SIG-M5 (cell line): ENCODE measurements at places on chromosomes 5 and 9.

GRCh38 chr5:59351076-59351794 lies 542.3 kb downstream of the PDE4D start:
- DNase-seq = no peak

DNA sequence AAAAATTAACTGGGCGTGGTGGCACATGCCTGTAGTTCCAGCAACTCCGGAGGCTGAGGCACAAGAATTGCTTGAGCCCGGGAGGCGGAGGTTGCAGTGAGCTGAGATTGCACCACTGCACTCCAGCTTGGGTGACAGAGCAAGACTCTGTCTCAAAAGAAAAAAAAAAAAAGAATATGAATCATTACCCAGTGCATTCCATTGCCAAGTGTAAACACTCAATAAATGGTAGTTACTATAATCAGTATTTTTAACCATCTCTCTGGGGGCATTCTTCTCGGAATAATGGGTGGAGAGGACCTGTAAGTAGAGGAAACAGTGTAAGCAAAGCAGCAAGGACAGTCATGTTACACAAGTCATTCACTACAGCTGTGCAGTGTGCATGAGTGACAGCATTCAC lies 13.8 kb upstream of the RANBP17 start:
- DNase-seq = no peak

DNA sequence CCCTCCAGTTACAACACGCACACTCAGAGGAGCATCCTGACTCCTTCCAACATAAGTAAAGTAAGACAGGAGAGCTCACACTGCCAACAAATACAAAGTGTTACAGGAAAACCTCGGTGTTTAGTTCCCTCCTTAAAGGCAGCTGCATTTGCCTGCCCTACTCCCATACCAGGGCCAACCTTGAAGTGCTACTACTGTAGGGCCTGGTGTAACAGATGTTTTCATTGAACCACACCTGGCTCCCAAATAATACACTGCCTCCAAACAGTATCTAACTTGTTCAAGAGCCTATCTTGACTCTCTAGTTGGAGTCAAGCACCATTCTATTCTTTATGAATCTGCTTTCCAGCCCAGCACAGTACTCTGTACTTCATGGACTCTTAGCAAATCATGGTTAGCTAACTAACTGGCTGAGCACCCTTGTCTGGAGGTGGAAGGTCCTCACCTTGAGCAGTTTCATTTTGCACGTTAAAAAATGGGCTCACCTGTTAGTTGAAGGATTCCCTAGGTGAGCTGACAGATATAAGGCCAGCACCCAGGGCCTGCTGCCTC lies 34.6 kb downstream of the TTC39B start:
- no peak for DNase-seq

DNA sequence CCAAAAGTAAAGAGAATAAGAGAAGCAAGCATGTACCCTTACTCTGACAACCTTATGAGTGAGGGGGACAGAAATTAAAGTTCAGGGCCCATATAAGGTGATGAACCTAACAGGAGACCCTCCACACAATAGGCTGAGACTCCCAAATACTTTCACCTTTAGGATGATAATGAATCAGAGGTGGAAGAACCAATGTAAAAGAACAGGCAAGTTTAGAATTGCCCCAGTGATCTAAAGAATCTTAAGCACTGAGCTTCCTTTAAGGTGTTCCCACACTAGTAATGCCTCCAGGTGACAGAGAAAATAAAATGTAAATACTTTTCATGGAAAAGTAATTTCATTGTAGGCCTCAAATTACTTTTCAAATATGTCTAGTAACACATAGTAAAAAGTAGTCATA lies 8.2 kb upstream of the FAM151B start:
- DNase-seq = no peak

GRCh38 chr9:108696156-108696555 lies 159.6 kb downstream of the ACTL7B start:
- DNase-seq = no peak

GRCh38 chr9:16950051-16950450 lies 79.6 kb upstream of the BNC2 start:
- DNase-seq = no peak

GRCh38 chr5:82106207-82106606 lies 134.4 kb downstream of the ATG10 start:
- no peak for DNase-seq

- no peak for DNase-seq
Measured at GRCh38 chr5:102223542-102224477, 72.3 kb downstream of the SLCO4C1 start.

- DNase-seq = no peak
Measured at GRCh38 chr5:33887268-33887667, 4.5 kb downstream of the ADAMTS12 start.

DNA sequence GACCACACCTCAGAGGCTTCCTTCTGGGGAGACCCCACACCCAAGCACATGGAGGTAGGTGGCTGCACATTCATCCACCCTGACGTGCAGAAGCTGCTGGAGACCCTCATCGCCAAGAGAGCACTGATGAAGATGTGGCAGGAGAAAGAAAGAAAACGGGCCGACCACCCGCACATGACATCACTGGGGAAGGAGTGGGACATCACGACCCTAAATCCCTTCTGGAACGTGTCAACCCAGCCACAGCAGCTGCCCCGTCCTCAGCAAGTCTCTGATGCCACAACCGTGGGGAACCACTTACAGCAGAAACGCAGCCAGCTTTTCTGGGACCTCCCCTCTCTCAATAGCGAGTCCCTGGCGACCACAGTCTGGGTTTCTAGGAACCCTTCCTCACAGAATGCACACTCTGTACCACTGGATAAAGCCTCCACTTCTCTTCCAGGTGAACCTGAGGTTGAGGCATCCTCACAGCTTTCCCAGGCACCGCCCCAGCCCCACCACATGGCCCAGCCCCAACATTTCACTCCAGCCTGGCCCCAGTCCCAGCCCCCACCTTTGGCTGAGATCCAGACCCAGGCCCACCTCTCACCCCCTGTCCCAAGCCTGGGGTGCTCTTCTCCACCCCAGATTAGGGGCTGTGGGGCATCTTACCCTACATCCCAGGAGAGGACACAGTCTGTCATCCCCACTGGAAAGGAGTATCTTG lies 3.0 kb downstream of the SPATA31E1 start:
- no peak for DNase-seq

DNA sequence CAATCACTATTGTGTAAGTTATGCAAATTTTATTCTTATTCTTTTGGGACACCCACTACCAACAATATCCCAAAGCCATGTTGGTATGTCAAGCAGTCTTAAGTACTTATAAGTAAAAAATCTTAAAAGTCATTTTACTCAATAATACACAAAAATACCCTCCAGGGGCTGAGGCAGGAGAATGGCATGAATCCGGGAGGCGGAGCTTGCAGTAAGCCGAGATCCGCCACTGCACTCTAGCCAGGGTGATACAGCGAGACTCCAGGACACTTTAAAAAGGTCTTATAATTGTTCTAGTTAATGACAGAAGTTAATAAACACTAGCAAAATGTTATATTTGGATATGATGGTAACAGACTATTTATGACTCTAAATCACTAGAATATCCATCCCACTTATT lies 16.8 kb downstream of the CLINT1 start:
- no peak for DNase-seq

DNA sequence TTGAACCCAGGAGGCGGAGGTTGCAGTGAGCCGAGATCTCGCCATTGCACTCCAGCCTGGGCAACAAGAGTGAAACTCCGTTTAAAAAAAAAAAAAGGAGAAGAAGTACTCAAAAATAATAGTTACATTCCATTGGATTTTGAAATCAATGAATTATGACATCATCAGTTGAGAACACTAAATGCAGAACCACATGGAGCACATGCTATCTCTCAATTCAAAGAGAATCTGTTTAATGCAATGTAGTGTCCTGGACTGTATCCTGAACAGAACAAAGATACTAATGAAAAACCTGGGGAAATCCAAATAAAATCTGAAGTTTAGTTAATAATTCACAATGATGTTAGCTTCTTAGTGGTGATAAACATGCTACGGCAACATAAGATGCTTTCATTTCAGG lies 20.3 kb downstream of the CDC14B start:
- no peak for DNase-seq

DNA sequence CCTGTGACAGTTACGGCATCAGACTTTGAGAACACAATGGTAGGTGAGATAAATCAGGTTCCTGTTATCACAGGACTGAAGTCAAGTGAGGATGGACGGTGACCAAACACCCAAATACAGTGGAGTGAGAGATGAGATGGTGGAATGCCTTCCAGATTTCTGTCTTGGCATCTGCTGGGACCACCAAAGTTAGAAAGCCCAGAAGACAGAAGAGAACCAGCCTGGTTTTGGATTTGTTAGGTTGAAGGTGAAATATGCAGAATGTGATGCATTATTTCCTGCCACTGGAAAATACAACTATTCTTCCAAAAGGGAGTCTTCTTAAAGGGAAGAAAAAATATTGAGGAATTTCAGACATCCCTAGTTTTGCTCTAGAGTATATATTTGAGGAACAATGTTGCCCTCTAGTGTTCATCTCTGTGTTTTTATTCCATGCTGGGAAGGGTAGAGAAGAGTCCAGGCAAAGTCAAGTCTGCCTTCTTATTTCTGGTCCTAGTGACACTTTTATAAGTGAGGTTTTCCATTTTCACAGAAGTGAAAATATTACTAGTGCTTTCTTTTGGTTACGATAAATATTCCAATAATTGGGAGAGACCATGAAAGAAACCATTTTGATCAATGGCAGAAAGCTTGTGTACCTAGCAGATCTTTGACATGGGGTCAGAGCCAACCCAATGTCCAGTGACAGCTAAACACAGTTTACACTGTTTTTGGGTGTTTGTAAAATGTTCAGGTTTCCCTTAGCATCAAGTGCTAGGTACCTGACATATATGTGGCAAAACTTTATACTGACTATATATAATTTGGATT lies 142.3 kb upstream of the ANKH start:
- DNase-seq = no peak

- no peak for DNase-seq
Measured at GRCh38 chr5:69268899-69269298, 34.2 kb downstream of the CDK7 start.

GRCh38 chr9:95481000-95481399 lies 35.8 kb downstream of the PTCH1 start:
- DNase-seq = no peak

- no peak for DNase-seq
Measured at GRCh38 chr9:38046661-38047300, 22.2 kb downstream of the SHB start.

GRCh38 chr5:132526974-132527564 lies 16.3 kb downstream of the IL5 start:
- no peak for DNase-seq

GRCh38 chr5:62284946-62285891 lies 20.8 kb upstream of the KIF2A start:
- DNase-seq = no peak

DNA sequence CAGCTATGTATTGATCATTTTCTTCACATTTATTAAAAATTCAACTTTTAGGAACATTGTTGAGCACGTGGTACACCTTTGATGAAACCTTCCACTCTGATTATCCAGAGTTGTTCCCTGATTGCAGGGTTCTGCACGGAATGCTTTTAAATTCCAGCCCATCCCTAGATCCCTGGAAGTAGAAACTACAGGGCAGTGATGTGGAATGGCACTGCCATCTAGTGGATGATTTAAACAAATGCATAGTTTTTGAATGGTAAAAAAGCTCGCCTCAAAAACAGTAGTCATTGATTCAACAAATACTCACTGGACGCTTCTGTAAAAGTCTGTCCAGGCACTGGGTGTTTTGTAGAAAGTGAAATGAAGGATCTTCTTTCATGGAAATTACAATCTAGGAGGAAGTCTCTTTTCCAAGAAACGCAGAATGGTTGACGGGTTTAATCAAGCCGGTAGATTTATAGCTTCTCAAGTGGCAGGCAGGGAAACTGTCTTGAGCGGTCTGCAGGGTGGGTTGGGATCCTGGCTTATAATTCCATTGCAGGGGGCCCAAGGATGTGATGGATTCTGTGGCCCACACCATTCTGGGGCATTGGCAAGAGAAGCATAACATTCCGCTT lies 118.4 kb downstream of the ARHGAP26 start:
- DNase-seq = no peak

- DNase-seq = no peak
Measured at GRCh38 chr5:105903069-105903468, 1767.7 kb downstream of the EFNA5 start.

- DNase-seq = no peak
Measured at GRCh38 chr9:108903420-108904103, 30.4 kb downstream of the ELP1 start.

GRCh38 chr5:2207416-2208238 lies 324.9 kb upstream of the IRX4 start:
- no peak for DNase-seq

DNA sequence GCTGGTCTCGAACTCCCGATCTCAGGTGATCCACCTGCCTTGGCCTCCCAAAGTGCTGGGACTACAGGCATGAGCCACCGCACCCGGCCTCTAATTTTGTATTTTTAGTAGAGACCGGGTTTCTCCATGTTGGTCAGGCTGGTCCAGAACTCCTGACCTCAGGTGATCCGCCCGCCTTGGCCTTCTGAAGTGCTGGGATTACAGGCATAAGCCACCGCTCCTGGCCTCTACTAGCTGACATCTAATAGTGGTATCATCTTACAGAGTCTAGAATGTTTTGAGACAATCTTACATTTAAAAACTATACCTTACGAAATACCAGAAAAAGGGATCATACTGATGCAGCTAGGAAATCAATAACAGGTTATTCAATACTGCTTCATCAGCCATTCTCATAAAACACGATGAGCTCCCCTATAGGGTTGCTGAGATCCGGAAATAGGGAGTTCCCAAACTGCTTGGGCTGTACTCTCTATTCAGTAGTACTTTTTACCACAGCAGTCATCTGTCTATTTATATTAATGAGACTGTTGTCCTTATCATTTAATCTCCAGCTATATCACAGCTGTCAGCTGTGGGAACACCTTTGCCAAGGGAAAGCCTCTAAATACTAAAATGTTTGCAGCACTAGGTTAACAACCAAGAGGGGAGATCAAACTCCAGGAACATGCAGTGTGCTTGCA lies 8.1 kb upstream of the UBE2D2 start:
- DNase-seq = no peak

DNA sequence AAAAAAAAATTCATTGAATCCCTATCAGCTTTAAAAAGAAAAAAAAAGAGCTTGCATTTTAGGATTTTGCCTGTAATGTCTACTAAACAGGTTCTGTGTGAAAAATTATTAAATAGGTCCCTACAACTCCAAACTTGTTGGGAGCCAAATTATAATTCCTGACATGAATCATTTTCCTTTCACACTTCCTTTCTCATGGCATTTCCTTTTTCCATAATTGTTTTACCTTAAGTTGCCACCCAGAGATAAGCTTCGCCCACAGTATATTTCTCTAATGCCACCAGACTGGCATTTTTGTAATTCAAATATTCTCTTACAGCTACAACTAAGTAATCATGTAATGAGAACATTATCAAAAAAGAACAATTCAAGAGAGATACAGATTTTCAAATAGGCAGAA lies 348.8 kb downstream of the EFNA5 start:
- DNase-seq = no peak
